CD4-positive, CD25-positive, alpha-beta regulatory T cell (primary cell): ENCODE measurements at places on chromosomes 1 and 21.
A peak's percentile ranks its signal among the peaks of the same experiment; 100 is the strongest.

DNA sequence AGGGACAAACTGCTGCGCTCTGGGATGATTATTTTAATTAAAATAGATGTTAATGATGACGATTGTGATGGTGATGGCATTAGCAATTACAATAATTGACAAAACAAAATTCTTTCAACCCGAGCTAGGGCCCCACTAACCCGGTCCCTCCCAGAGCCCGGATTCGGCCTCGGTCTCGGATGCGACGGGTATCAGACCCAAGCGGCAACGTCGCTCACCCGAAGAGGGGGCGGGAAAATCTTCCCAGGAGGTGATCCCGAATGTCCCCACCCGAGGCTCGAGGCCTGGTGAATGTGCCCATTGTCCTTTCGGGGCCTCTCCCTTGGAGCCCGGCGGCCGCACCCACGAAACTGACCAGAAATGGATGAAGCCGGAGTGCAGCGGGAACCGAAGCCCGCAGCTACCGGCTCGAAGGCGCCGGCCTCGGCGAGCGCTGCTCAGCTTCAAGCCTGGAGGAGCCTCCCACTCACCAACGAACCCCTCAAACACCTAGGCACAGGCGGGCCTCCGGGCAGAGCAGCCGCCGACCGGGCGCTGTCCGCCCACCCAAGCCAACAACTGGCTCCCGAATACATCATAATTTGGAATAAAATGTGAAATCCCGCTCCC lies 1.2 kb downstream of the TAL1 start:
- peak; percentile 26 for DNase-seq

DNA sequence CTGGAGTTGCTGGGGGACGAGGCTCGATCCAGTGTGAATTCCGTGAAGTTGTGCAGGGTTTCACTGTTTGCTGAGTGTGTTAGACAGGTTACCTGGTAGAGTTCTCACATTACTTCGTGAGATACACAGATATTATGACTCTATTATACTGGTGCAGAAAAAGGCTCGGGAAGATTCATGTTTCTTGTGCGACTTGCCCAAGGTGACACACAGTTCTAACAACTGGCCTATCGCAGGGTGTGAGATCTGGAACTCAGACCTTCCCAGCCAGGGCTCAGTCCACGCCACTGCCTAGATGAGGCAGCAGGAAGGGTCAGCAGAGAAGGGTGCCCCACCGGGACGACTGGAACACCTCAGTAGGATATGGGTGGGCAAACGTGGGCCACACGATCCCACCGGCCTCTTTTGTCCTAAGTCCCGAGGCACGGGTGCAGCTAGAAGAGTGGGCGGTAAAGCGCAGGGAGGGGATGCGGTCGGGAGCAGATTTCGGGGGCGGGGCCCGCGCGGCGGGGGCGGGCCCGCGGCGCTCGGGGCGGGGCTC lies 296 bp upstream of the RNPEP start:
- no peak for DNase-seq

GRCh38 chr1:41360074-41360785 lies 1.0 kb upstream of the FOXO6 start:
- peak; percentile 13 for DNase-seq

GRCh38 chr1:228736844-228737445 lies 1.7 kb downstream of the RHOU start:
- no peak for DNase-seq

DNA sequence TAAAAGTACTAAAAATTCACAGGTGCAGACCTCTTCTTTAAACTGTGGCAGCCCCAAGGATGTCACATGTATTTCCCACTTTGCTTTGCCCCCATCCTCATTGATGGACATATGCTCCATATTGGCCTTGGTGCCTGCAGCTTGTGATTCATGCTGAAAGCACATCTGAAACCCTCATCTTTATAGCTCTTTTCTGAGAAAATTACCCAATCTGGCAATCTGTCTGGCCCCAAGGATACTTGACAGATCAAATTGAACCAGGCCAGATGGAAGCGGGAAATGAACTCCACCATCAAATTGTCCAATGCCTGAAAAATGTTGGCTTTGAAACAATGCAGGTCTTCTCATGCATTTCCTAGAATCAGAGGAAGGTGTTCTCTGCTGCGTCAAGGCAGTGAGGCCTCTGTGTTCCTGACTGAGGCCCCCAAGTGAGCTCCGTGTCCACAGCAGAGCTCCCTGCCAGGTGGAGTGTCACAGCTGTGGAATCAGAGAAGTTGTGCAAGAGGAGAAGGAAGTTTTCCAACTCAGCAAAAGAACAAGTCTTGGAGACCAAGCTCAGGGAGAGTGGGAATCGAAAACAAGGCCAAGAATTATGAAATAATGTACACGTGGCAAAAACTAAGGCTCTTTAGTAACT lies 323.7 kb downstream of the PLPP3 start:
- DNase-seq, result no peak

- no peak for DNase-seq
These were observed 22.8 kb downstream of the GLIS1 start for GRCh38 chr1:53716150-53716549.

- DNase-seq, result no peak
These were observed 13.8 kb upstream of the DENND1B start for GRCh38 chr1:197788741-197789739.

DNA sequence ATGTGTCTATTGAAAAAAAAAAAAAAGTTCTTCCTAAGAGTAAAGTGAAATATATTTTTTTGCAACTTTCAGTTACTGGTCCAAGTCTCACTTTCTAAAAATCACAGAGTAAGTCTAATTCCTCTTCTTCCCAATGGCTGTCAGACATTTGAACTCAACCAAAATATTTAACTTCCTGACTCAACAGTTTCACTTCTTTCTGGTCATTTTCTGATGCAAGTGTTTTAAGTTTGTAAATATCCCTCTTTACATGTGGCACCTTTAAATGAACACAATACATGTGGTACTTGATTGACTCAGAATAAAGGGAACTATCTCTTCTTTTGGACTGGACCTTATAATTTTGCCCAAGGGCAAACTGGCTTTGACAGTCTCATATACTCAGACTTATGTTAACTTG lies 76.7 kb downstream of the ASH1L start:
- DNase-seq, result no peak

GRCh38 chr1:245172026-245172425 lies 17.2 kb downstream of the KIF26B start:
- DNase-seq, result no peak

- DNase-seq, result peak; percentile 49
These were observed 51.9 kb downstream of the AGPAT3 start for GRCh38 chr21:43916691-43917514.

DNA sequence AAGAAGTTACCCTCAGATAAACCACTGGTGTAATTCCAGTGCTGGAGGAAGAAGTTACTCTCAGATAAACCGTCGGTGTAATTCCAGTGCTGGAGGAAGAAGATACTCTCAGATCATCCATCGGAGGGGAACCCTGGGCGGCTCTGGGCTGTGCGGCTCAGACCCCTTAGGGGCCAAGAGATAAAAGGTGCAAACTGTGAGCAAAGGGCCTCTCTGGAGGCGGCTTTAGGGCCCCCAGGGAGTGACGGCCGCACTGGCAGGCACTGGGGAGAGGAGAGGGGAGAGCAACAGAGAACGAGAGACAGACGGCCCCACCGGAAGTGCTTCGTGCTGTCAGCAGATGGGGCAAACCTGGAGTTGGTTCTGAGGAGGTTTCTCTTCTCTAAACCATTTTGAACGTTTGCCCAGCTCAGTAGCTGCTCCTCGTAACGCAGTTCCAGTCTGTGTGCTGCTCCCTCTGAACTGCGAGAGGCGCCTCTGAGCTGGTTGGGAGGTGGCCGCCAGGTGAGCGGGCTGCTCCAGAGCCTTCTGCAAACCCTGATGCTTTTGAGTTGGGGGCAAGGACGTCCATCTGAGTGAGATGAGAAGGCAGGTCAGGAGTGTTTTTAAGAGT lies 62.6 kb upstream of the COL6A1 start:
- DNase-seq, result no peak

GRCh38 chr1:77680173-77680572 lies 2.3 kb downstream of the ZZZ3 start:
- no peak for DNase-seq

GRCh38 chr1:19398309-19398760 lies 86.2 kb downstream of the SLC66A1 start:
- DNase-seq, result no peak

DNA sequence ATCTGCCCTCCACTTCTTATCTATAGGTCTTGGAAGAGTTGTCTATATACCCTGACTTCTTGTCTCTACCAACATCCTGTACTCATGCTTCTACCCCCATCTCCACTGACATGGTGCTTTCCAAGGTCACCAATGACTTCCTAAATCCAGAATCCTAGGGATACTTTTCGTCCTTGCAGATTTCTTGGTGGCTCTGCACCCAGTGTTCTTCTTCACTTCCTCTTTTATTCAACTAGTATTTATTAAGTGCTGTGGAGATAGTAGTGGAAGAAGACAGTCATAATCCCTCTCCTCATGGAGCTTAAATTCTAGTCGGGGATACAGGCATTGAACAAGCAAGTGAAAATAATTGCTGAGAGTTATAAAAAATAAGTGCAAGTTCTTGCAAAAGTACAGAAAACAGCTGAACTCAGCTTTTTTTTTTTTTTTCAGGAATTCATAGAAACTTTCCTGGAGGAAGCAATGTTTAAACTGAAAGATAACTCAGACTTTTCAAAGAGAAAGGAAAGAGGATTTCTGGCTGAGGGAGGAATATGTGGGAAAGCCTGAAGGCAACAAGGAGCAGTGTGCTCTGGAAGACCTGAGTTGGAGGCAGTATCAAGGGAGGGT lies 38.2 kb upstream of the CYP4B1 start:
- no peak for DNase-seq

DNA sequence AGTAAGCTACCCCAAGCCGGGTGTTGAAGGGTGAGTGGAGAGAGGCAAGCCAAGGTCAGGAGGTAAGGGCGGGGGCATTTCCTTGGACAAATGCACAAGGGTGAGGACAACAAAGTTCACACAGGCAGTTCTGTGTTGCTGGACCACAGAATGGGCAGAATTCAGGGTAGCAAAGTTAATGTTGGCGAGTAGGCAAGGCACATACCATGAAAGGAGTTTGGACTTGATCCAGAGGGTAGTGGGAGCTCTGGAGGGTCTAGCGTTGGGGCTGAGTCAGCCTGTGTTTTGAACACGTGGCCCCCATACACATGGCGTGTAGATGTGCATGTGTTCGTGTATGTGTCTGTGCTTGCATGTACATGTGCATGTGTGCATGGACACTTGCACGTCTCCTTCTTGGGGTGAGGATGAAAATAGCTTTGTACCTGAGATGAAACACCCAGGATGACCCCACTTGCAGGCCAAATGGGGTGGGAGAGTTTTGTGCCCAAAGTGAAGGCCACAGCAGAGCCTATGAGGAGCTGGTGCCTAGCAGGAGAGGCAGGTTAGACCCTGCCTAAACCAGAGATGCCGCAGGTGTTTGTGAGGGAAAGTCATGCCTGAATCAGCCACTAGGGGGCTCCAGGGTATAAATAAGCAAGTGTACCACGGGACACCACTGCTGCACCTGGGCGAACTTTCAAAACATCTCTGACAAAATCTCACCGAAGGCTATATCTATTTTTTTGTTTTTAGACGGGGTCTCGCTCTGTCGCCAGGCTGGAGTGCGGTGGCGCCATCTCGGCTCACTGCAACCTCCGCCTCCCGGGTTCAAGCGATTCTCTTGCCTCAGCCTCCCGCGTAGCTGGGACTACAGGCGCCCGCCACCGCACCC lies 21.8 kb downstream of the SLC27A3 start:
- peak; percentile 83 for DNase-seq

- no peak for DNase-seq
These were observed 128.5 kb downstream of the RHOU start for GRCh38 chr1:228863776-228864175.

GRCh38 chr1:44696789-44697345 lies 22.4 kb downstream of the ARMH1 start:
- DNase-seq, result peak; percentile 75

DNA sequence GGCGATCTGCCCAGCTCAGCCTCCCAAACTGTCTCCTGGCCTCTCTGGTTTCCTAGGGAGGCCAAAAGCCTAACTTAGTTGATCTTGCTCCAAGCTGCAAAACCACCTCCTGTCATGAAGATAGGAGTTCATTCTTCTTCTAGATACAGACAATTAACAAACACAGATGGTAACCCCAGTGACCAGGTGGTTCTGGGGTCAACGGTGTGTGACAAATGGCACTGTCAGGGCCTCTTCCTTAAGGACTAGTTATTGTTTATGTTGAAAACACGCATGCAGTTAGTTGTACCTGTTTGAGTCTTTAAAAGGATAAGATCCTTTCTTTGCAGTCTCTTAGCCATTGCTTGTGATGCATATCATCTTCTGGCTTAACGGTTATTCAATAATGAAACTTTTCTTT lies 4.6 kb upstream of the UMODL1 start:
- no peak for DNase-seq

- DNase-seq, result no peak
These were observed 182.0 kb downstream of the LMX1A start for GRCh38 chr1:165174491-165174890.

DNA sequence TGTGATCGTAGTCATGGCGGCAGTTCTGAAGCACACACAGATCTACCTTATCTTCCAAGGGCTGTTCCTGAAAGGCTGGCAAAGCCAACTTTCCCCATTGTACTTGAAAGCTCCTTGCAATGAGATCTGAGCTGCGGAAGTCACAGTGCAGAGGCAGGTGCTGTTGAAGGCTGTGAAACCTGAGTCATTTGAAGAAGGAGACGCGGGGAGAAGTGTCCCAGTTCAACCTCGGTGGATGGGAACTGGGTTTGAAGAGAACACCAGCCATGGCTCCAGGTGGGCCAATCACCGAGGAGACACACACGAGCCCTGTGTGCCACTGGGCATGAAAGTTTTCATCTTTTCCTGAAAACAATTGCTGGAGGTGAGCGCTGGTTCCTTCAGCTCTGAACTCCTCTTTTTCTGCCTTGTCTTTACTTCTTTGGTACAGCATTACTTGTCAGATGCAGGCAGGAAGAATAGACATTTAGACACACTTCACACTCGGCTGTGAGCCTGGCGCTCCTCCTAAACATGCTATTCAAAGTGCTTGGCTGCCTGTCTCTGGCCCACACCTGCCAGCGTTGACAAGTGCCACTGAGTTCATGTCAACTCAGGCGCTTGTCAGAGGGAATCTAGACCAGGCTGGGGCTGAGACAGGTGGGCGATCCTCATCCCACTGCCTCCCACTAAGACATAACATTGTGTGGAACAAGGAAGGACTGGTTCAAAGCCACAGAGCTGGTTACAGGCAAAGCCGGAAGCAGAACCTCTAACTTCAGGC lies 25.7 kb upstream of the PDE9A start:
- no peak for DNase-seq

DNA sequence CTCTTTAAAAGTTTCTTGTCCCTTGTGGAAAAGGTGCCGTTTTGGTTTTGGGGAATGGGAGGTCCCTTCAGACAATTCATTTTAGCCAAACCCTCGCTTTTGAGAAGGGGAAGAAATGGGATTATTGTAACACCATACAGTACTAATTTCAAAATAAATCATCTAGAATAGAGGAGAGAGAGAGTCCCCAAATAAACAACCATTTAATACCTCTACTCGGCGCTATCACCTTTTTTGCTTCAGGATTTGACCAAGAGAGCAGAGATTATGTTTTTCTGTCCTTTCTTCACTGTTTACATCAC lies 770 bp upstream of the RC3H1 start:
- no peak for DNase-seq

DNA sequence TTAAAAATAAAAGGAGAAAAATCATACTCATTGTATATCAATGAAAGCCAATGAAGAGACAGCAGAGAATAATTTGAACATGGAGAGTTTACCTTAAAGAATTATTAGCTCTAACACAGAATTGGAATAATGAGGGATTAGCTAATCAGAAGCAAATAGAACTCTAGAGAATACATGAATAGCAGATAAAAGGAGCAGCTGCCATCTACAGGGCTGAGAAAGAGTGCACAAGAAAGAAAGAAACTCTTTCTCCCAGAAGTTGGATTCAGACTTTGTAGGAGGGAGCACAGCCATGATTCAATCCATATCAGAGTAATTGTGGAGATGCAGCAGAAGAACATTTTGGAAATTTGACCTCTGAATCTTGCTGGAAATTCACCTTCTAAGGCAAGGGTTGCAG lies 1171.2 kb downstream of the PLA2G4A start:
- DNase-seq, result no peak
